A549 (cell line): ENCODE measurements at places on chromosomes 3 and 15.
A peak's percentile ranks its signal among the peaks of the same experiment; 100 is the strongest.

- DNase-seq, result no peak
These were observed 194.3 kb downstream of the IL5RA start for GRCh38 chr3:2915826-2916225.

DNA sequence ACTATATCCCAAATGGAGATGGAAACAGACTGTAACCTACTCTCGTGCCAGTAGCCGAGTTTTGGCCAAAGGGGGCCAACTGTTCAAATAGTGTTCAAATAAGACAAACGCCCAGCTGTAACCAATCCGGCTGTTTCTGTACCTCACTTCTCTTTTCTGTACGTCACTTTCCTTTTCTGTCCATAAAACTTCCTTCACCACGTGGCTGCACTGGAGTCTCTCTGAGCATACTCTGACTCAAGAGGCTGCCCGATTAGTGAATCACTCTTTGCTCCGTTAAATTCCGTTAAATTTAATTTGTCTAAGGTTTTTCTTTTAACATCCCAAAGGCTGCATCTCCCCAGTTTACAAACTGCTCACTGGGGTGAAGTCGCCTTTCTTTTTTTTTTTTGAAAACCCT, 219.2 kb upstream of the P2RY1 start:
- DNase-seq, result no peak

DNA sequence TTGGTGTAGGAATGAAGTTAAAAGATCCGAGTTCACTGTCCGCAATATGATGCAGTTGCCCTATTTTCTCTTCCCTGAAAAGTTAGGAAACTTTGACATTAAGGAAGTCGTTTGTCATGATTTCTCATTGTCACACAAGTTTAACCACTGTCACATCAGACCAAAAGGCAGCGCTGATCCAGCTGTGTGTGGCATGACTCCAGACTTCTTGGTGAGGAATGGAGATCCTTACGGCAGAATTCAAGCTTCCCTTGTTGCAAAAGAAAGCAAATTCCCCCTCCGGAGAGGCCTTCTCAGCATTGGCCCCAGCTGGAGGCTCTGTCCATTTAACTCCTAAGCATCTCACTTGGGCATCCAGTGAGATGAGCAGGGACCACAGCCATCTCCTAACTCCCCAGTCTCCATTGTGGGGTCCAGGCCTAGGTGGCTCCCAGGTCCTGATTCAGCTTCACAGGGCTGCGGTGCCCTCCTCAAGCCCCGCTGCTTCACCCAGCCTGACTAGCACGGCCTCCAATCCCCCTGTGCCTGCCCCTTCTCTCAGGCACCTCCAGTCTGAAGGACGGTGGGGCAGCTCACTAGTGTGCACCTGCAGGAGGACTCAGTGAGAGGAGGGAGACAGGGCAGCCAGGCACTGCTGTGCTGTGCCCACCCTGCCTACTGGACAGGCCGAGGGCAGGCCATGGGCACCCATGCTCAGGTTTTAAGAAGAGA, 159.5 kb downstream of the CHSY1 start:
- DNase-seq, result no peak

- DNase-seq, result no peak
These were observed 238.8 kb upstream of the DPH6 start for GRCh38 chr15:35784745-35785144.

DNA sequence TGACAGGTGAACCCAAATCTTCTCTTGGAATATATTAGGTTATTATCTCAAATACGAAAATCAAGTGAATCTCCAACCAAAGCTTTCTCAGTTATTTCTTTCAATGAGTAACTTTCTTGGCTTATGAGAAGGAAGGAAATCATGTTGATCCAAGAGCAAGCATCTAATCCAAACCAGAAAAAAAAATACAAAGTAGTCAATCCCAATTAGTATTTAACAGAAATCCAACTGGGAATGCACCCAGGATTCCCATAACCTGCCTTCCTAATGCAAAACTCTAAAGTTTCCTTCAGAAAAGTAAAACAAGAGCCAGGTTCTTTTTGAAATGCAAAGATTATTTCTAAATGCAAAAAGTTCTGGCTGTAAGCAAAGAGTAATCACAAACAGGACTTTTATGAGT, 289.3 kb downstream of the SHOX2 start:
- no peak for DNase-seq

- no peak for DNase-seq
These were observed 390.7 kb downstream of the PDCD6IP start for GRCh38 chr3:34189133-34189532.

DNA sequence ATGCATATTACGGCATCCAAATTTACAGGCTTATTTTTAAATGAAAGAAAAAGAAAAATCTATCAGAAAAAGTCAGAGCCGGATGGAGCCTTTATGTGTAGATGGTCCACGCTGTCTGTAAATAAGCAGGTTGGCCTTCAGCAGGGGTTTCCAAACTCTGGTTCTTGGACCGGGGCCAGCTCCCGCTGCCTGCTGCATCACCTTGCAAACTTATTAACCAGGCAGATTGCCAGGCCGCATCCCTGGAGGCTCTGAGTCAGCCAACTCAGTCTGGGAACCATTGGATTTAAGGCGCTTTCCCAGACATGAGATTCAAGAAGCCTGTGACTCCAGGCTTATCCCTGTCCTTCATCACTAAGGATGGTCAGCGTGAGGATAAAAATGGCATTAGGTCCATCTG, 212.4 kb downstream of the OPA1 start:
- DNase-seq, result peak; percentile 92

DNA sequence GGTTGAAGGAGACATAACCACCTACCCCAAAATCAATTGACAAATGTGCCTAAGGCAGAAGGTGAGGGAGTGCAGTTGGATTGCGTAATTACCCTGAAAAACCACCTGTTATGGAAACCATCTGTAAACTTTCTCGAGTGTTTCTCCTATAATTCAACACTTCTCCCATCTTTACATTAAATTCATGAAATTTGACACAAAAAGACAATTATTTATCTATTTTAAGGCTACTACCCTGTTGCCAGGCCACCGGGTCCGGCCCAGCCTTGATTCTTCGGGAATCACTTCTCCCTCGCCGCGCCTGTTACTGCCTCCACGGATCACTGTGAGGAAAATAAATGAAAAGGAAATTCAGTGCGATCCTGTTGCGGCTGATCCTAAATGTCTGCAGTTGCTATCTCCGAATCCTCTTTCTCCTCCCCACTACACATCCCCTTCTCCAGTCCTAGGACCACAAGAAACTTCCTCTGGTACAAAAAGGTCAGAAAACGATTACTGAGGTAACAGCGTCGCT, 646 bp downstream of the IQCB1 start:
- peak; percentile 16 for DNase-seq

GRCh38 chr15:32646291-32646690, 4.8 kb downstream of the SCG5 start:
- no peak for DNase-seq

- no peak for DNase-seq
These were observed 88.3 kb downstream of the GHSR start for GRCh38 chr3:172359996-172360395.

GRCh38 chr3:16024548-16024947, 149.9 kb upstream of the GALNT15 start:
- DNase-seq, result no peak

- DNase-seq, result no peak
These were observed 199.9 kb upstream of the SATB1 start for GRCh38 chr3:18625085-18625484.

GRCh38 chr3:109337393-109337792, at the start of gene DPPA4:
DPPA4 (minus strand) TSS chr3:109337546; CDS start chr3:109337517, 29 bp downstream.
- no peak for DNase-seq

DNA sequence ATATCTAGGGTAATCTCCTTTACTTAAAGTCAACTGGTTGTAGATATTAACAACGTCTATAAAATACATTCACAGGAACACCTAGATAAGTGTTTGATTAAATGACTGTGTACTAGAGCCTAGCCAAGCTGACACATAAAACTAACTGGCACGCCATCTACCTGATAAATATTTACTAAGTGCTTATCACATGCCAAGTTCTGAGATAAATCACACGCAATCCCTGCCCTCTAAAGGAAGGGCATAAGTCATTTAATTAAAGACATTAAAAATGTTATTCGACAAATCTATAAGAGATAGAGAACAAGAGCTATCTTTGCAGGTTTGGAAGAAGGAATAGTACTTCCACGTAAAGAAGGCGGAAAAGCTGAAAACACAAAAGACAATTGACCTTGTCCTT, 11.1 kb upstream of the MB21D2 start:
- DNase-seq, result peak; percentile 48
